ENCODE measurements at places on chromosomes 2 and 18.

GRCh38 chr18:79962311-79962710 lies 2.1 kb upstream of the HSBP1L1 start:
- no peak for DNase-seq

DNA sequence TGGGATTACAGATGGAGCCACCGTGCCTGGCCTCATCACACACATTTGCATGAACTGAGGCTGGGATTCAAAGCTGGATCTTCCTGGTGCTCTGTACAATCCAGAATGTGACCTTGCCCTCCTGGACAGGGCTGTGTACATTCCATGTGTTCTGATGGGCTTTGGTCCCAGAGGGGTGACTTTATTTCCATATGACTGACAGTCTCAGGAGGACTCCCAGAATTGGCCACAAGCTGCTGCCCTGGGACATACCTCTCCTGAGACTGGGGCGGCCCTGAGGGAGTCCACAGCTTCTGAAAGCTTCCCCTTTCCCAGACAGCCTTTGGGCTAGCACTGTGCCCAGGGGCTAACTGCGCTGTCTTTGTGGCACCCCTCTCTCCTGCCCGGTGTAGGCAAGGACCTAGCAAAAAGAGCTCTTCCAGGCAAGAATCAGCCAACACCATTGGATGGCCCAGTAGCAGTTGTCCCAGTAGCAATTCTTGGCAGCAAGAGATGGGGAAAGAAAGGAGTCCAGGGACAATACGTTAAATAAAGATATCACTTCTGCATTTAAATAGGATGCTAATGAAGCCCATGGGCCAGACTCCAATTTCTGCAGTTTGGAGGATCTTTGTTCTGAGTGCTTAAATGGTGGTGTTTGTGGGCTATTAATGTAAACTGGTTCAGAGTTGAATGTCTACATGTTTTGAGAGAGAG lies 26.4 kb upstream of the ZNF532 start:
- DNase-seq = no peak

- no peak for DNase-seq
Measured at GRCh38 chr18:76496194-76496890, 1.3 kb upstream of the ZNF516 start.

- DNase-seq = no peak
Measured at GRCh38 chr2:65077898-65078297, 21.7 kb downstream of the CEP68 start.

GRCh38 chr2:234550056-234550455 lies 53.2 kb upstream of the ARL4C start:
- DNase-seq = no peak

DNA sequence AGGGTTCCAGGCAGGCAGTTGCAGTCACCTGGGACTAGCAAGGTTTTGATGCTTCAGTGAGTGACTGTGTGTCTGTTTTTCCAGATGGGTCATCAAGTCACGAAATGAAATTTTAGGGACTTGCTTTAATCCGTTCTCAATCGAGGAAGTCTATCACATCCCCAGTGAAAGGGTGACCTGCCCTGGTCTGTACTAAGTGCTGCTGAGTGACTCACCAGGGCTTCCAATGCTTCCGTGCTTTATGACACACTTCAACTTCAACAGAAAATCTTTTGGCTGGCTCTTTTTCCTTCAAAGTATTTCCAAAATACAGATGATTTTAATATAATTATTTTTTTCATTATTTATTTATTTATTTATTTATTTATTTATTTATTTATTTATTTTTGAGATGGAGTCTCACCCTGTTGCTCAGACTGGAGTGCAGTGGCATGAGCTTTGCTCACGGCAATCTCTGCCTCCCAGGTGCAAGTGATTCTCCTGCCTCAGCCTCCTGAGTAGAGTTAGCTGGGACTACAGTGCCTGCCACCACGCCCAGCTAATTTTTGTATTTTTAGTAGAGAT lies 18.4 kb downstream of the TFCP2L1 start:
- no peak for DNase-seq

DNA sequence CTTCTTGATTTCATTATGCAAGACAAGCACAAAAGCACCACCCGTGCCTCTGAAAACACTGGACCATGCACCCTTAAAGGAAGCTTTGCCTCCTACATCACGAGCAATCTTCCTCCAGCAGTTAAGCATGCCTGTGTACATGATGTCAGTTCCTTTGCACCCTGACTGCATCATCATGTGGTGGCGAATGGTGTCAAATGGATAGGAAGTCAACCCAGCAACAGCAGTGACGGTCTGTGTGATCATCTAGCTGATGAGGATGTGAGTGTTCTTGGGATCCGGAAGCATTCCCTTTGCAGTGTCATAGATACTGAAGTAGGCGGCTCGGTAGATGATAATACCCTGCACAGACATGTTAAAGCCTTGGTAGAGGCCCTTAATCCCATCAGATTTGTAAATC lies 240.7 kb upstream of the FAM98A start:
- no peak for DNase-seq

DNA sequence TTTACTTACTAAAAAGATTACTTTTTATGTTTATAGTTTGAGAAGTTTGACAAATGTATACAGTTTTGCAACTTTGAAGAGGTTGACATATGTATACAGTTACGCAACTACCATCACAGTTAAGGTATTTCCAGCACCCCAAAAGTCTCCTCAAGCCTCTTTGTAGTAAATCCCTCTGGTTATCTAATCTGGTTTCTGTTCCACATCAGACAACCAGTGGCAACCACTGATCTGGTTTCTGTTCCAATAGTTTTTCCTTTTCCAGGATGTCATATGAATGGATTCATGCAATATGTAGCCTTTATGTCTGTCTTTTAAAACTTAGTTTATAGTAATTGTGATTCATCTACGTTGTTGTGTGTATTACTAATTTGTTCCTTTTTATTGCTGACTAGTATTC lies 23.5 kb downstream of the IFIH1 start:
- DNase-seq = no peak

GRCh38 chr2:137000811-137001210 lies 235.5 kb downstream of the THSD7B start:
- DNase-seq = no peak

GRCh38 chr2:33033606-33034081 lies 86.9 kb downstream of the LTBP1 start:
- DNase-seq = no peak

- no peak for DNase-seq
Measured at GRCh38 chr2:98819231-98819766, 88.4 kb upstream of the MGAT4A start.

DNA sequence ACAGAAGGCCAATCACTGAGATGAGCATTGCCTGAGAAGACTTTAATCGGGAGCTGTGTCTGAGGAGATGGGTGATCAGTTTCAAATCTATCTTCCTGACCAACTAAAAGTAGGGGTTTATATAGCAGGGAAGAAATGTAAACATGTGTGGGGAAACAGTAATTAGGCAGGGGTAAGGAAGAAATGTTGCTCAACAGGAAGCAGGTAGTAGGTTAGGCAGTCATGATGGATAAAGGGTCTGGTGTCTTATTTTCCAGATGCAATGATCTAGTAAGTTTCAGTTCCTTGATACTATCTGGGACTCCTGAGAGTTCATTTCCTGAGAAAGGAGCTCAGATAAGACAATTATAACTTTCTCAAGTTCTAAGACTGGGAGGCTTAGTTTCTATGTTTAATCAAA lies 33.8 kb upstream of the DNAJC10 start:
- no peak for DNase-seq

- DNase-seq = peak; percentile 21
Measured at GRCh38 chr2:44126106-44126797, 42.4 kb upstream of the PPM1B start.

GRCh38 chr2:83567551-83567950 lies 891.5 kb downstream of the SUCLG1 start:
- no peak for DNase-seq

- DNase-seq = no peak
Measured at GRCh38 chr2:86584151-86584913, 21.1 kb upstream of the CHMP3 start.

DNA sequence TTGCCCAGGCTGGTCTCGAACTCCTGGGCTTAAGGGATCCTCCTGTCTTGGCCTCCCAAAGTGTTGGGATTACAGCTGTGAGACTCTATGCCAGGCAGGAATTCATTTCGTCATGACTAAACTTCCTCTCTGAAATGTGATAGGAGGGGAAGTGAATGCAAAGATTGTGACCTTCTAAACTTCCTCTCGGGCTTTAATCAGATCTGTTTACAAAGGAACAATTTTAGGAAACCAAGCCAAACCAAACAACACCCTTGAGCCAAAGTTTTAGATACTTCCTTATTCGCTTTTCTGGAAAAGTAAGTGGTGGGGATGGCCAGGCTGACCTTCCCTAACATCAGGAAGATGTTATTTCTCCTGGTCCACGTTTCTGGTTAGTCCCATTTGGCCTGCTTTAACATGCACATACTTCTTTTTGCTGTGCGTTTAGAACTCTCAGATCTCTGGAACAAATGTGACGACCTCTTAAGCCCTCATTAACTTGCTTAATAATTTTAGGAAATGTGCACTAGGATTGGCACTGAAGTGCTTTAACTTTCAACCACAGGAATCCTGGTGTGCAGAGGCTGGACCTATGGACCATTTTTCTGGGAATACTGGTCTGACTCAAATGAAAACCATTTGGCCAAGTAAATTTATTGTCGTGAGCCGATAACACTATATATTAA lies 33.2 kb upstream of the YES1 start:
- DNase-seq = no peak

DNA sequence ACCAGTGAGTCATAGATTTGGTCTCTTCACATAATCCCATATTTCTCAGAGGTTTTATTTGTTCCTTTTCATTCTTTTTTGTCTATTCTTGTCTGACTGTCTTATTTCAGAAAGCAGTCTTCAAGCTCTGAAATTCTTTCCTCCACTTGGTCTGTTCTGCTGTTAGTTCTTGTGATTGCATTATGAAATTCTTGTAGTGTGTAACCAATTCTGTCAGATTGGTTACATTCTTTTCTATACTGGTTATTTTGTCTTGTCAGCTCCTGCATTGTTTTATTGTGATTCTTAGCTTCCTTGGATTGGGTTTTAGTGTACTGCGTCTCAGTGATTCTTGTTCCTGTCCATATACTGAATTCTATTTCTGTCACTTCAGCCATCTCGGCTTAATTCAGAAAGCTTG lies 18.6 kb downstream of the EHBP1 start:
- DNase-seq = no peak

- no peak for DNase-seq
Measured at GRCh38 chr2:216696751-216697560, 1.6 kb upstream of the IGFBP5 start.

DNA sequence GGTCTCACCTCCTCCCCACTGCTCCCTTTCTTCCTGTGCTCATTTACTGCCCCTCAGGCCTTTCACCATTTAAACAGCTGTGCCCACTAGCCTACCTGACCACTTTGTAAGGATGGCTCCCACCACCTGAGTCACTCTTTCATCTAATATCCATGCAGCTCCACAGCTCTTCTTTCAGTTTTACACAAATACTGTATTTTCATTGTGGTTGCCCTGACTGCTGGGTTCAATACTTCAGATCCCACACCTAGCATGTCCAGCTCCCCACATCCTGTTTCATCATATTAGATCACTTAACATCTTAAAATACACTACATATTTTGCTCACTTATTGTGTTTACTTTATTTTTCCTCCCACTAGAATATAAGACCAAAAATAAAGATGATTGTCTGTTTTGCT lies 1110.6 kb downstream of the TSN start:
- DNase-seq = no peak

- no peak for DNase-seq
Measured at GRCh38 chr2:237533668-237534161, 32.7 kb upstream of the PRLH start.

DNA sequence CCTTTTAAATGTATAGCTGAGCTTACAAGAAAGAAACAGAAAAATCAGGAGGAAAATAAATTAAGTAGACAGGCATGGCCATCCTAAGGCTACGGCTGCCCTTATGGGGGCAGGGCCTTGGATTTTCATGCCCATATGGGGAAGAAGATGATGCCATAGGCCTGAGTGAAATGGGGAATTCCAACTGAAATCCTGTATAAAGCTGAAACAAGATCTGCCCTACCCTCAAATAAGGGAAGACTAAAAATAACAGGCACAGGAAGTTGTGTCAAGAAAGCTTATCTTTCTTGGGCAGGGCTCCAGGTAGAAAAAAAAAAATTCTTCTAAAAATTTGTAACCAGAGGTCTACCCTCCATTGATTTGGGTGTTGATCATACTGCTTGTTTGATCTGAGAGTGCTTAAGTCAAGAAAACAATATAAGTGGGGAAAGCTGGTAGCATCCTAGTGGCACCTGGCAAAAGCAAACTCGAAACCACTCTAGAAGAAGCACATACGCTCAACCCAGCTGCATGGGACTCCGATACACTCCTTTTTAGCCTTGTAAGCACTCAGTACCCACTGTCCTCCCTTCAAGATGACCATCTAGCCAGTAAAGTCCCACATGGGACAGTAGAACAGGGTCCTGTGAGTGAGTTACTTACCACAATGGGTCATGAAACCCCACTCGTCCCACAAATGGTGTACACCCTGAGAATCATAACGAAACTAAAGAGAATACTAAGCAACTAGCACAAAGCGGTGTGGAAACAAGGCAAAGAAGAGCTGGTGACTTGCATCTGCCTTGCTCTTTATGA lies 22.3 kb downstream of the DNAH7 start:
- DNase-seq = no peak

DNA sequence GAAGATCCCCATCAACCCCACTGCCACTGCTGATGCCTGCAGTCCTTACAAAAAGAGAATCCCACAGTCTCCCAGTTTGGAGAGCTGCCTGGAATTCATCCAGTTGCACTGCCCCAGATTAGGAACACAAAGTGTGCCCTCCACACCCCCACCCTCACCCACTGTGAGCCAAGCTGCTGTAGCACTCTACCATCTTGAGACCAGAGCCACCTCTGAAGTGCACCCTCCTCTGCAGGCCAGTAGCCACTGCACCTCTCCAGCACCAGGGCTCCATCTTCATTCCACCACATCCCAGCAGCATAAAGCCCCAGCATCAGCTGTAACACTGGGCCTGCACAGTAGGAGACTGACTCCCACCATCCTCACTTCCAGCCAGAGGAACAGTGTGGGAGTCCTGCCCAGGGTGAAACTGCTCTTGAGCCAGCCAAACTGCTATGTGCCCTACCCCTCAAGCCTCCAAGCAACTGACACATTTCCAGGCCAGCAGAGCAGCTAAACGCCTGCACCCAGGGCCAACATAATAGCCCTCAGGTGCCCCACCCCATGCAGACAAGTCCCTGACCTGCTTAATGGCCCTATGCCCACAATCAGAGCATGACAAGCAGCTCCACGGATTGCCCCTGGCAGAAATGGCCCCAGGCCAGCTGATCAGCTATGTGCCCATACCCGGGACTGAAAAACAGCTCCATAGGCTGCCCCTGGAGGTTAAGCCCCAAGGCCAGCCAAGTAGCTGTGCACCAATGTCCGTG lies 206.0 kb downstream of the ATAD2B start:
- no peak for DNase-seq

GRCh38 chr2:21317131-21317530 lies 193.4 kb downstream of the TDRD15 start:
- DNase-seq = peak; percentile 63

Data from HEK293T (cell line).